ENCODE measurements at places on chromosomes 5 and 9.

- no peak for DNase-seq
Observed at GRCh38 chr9:33211695-33212393, 28.1 kb upstream of the SPINK4 start.

- DNase-seq: no peak
Observed at GRCh38 chr9:112629671-112630485, 88.0 kb downstream of the INIP start.

DNA sequence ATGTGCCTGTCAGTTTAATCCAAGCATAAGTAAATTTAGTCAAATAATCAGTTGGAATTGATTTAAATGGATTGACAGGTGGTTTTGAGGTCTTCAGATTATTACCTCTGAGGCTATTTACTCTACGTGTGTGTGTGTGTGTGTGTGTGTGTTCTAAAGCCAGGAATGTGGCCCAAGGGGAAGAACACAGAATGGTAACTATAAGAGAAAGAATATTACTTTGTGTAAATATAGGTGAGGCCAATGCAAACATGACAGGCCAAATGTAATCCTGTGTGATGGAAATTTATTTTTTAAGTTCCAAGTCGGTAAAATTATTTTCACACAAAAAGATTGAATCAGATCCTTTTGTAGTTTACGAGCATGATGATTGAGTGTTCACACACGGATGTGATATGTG is 390.0 kb downstream of the PLK2 start:
- no peak for DNase-seq

- DNase-seq: no peak
Observed at GRCh38 chr9:128007566-128008138, 26.9 kb upstream of the EEIG1 start.

GRCh38 chr5:102924963-102925362 is 169.9 kb downstream of the PAM start:
- no peak for DNase-seq

GRCh38 chr9:98869078-98869745 is 61.7 kb downstream of the GALNT12 start:
- DNase-seq: no peak

DNA sequence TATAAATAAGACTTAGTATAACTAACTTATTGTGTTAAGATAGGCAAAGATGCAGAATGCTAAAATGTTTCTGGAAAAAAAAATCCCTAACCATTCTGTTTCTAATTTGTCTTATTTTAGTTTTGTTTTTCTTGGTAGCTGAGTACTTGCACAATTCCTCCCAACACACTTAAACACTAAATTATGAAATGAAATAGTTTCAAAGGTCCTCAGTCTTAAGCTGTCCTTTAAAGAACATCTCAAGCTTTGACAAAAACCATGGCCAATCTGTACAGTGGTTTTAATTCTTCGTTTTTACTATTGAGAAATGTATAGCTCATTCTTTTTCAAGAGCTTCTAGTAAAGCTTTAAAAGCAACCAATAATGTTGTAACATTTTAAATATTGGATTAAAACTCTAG is 171.5 kb downstream of the EDIL3 start:
- DNase-seq: no peak
